NCI-H2081 (cell line): ENCODE measurements at places on chromosomes 6 and 20.

DNA sequence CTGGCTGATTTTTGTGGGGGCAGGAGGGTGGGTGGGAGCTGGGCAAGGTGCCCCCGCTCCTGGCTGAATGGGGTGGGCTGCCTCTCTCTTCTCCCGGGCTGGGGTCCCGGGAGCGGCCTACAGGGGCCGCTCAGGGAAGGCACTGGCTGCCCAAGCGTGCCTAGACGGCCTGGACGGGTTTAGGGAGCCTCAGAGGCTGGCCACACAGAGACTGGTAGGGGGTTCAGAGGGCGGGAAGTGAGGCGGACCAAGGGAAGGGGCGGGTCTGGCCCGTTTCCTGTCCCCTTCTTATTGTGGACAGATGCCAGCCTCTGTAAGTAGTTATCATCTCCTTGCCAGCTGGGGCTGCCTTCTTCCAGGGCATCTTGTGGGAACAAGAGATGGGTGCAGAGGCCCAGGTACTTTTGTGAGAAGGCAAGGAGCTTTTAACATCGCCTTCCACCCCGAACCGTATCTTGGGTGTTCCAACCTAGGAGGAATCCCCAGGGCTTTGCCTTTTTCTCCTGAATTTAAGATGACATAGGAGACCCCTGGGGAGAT, 437 bp downstream of the CD40 start:
- DNase-seq = no peak

- no peak for DNase-seq
Observed at GRCh38 chr6:151721671-151722070, 85.8 kb upstream of the ESR1 start.

DNA sequence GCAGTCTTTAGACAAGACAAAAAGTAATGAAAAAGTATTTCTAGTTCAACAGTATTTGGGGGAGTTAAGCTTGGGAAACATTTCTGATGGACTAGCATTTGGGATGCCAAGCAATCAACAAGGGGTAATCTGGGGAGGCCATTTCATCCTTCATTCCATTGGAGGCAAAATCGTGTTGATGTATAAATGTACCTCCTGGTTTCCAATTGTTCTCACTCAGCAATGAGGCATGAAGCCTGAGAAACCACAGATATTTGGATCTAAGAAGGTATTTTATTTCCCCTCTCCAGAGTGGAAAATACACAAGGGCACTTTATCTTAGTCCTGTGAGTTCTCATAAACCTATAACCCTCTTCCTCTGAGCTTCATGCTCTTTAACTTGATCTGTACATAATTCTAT, 68.2 kb downstream of the TBX18 start:
- no peak for DNase-seq

- no peak for DNase-seq
Observed at GRCh38 chr6:106797186-106797585, 167.8 kb downstream of the QRSL1 start.

- no peak for DNase-seq
Observed at GRCh38 chr6:85670573-85670972, 27.9 kb upstream of the SYNCRIP start.

DNA sequence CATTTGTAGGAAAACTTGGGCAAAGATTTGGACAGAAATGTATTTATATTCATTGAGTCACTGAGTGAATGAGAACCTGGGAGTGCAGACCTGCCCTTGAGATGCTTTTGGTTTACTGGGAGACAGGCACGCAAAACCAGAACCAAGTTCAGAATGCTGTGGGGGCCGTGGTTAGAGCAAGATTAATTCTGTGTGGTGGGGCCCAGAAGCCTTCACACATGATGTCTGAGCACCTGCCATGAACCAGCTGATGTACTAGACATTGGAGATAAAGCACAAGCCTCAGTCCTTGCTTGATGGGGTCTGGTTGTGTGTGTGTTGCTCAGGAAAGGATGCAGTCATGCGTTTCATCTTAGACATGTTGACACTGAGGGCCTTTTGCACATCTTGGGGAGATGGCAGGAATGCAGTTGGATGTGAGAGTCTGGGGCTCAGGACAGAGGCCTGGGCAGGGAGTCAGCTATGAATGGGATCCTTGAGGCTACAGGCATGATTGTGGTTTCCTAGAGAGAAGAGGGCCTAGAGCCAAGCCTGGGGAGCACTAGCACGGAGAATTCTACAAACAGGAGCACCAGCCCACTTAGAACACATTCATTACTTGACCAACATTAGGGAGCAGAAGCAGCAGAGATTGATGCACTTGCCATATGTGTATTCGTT, 114.3 kb upstream of the TMEM181 start:
- no peak for DNase-seq

- no peak for DNase-seq
Observed at GRCh38 chr20:4135385-4136077, 120.2 kb upstream of the RNF24 start.

- no peak for DNase-seq
Observed at GRCh38 chr6:167795321-167795811, 31.3 kb upstream of the AFDN start.

GRCh38 chr6:162441991-162442390, 285.6 kb downstream of the PRKN start:
- no peak for DNase-seq

DNA sequence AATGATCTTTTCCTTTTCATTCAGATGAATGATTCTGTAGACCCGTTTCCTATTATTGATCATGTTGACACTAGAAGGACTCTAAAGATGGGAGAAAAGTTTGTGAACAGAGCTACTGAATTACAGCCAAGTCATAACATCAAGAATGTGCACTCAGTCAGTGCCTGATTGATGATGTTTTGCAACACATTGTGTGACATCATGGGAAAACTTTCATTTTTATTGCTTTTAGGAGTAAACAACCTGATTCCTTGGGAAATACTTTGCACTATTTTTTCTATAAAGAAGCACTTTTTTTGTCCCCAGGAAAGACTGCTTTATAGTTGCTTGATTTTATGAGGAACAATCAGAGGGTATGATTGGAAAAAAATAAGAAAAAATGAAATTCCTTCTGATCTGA, 383.8 kb upstream of the JAG1 start:
- no peak for DNase-seq

- DNase-seq = no peak
Observed at GRCh38 chr6:137700751-137701477, 166.1 kb upstream of the TNFAIP3 start.

GRCh38 chr6:19470333-19470732, 366.8 kb upstream of the ID4 start:
- no peak for DNase-seq

DNA sequence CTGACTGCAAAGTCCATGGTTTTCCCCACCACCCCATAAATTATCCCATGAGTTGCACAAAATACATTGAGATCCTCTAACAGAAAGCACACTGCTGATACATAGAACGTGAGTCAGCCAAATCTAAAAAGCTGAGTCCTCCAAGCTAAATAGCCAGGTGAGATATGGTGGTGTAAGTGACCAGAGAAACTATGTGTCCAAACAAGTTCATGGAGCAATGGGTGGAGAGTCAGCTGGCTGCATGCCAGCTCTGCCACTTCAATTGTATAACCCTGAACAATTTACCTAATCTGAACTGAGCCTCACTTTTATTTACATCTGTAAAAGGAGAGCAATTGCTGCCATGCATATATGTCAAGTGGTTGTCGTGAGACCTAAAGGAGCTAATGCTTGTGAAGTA, 9.7 kb downstream of the SNAP25 start:
- no peak for DNase-seq

DNA sequence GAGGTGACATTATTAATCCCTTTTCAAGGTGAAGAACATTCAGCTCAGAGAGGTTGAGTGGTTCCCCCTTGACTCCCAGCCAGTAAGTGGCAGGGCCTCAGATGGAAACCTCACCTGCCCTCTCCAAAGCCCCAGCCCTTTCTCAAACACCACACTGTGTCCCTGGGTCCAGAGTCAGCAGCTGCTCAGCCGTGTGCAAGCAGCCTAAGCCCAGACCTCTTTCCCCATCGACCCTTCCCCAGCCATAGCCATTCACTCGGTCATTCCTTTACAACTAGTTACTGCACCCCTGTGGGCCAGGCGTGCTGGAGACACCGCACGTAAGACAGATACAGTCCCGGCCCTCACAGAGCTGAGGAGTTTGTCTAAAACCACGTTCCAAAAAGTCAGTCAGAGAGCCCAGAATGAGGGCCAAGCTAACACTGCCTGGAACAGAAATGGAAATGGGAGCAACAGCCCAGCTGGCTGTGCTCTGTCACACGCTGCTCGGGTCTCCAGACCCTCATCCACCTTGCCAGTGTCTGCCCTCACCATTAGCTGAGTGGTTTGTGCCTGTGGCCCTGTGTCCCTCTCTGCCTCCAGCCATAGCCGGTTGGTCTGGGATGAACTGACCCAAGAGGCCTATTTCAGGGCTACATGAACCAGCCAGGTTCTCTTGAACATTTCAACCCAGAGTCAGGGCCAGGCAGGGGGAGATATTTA, 29.6 kb downstream of the ZC3H12D start:
- no peak for DNase-seq

DNA sequence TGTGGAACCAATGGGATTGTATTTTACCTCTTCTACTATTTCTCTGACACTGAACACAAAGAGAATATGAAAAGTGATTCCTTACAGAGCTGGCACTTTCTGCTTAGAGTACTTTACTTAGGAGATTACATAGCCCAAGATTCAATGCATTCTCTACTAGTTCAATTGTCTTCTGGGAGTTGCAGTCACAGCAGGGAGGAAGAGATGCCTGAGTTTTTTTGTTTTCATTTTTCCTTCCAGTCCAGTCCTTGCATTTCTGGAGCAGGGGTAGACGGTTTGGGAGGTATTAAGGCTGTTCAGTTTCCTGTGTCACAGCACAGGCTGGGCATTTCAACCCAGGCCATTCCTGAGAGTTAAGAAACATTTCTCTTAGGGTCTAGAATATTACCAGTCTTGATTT, 42.0 kb upstream of the SLC2A12 start:
- no peak for DNase-seq

DNA sequence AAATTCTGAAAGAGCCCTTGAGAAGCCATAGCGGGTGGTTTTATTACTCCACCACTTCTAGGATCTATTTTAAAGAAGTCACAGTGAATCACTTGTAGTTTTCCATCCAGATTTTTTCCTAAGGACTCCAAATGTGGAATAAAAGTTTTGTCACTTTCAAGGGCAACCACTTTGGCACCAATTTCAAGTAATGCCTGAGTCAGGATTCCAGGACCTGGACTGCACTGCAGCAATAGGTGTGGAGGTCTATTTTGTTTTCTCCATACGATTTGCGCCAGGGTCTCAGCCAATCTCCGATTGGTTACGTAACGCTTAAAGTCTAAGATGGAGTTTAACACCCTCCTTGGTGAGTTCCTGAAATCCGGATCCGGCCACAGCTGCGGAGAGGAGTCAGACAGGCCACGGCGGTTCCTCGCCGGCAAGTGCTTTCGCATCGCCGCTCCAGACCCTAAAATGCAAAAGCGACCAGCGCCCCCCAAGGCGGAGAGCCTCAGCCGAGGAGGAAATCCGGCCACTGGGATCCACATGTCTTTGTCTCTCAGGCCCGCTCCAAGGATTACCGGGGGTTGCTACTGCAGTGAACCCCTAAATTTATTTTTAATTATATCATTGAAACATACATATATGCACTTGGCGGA, 18.6 kb upstream of the PPP1R3G start:
- DNase-seq = no peak

DNA sequence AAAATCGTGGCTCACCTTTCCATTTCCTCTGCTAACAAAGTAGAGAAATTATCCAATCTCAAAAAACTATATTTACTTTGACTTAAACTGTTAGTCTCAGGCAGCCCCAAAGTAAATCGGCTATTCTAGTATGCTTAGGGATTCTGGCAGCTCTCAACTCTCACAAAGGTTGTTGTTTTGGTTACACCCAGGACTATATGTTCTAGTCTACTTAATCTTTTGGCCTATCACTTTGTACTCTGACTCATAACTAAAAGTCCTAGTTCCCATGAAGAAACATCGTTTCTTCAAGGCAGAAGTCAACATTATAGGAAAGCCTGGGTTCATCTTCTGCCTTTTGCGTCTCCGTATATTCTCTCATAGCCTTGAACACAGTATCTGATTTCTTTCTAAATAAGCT, 42.3 kb downstream of the MYLK4 start:
- DNase-seq = no peak

- DNase-seq = no peak
Observed at GRCh38 chr6:125001684-125002405, 39.6 kb downstream of the RNF217 start.

DNA sequence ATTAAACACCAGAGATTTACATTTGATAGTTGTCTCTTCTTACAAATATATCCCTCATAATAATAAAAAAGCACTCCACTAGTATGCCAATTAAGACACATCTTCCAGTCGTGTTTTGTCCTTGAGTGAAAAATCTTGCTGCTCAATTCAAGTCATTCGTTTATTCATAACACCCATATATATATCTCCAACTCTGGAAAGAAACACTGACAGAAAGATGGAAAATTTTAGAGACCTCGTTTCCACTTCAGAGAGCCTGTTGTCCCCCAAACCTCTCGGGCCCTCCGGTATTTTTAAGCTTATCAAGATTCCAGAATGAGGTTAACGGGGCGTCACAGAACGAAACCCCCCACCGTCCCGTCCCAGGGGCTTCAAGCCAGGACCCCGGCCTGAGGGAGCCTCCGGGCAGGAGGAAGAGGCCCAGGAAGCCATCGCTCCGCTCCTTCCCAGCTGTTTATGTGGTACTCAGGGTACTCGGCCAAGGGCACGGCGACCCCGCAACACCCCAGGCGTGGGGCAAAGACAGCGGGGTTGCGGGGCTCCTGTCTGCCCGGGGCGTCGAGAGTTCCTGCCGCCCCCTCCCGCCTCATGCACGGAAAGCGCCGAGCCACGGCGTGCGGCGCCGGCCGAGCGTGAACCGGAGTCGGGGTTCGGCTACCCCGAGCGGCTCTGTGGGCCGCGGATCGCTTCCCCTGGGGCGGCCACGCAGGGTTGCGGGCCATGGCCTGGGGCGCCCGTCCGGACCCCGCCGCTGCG, 623 bp upstream of the SNX9 start:
- no peak for DNase-seq

- no peak for DNase-seq
Observed at GRCh38 chr20:33915726-33916331, 77.9 kb upstream of the RALY start.

DNA sequence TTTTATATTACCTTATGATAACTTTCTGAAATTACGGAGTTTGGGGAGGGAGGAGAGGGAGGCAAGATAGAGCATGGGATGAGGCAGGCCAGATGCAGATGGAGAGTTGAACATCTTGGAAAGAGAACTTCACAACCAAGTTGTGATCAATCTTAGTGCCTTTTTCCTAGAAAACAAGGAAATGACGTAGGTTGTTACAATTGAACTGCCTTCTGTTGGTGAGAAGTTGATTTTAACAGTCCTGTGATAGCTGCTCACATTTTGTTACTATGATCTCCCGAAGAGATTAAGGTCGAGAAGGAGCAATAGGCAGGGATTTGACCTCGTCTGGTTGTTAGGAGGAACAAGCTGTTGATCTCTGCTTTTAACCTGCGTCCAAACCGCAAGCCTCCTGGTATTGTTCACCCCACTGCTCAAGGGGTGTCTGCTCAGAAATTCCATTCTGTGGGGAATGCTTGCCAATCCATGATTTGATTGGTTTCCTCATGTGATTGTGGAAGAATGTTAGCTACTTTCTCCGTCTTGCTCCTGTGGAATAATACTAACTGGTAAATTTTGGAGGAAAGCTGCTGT, 35.1 kb downstream of the TIAM2 start:
- DNase-seq = no peak
